Caco-2 (cell line): ENCODE measurements at places on chromosomes 6 and 20.
A peak's percentile ranks its signal among the peaks of the same experiment; 100 is the strongest.

DNA sequence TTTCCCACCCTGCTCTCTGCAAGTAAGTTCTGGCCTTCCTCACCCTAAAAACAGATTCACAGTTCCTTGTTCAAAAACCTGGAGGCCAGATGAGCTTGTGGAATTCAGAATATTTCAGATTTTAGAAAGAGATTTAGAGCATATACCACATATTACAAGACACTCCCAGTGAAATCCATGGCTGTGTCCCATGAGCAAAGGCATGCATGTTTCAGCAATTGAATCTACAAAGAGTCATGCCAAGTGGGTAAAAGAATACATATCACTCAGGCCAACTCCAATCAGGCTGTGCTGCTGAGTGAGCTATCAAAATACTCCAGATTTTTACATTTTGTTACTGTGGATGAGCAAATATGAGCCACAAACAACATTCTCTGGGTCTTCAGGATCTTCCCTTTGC is 10.2 kb upstream of the NEDD9 start:
- DNase-seq, result no peak

DNA sequence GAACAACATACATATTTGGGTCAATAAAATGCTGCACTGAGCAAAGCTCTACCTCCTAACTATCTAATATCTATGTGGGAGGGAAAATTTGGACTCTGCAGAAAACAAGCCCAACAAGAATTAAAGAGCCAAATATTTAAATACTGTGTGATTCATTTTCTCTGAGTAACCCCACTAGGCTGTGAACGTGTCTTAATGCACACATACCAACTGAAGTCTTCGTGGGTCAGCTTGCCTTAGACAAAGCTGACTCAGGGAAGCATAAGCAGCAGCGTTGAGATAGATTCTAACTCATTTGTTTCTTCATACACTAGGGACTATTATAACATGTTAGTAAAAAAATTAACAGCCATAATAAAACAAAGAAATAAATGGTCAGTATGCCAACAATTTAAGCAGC is 114.3 kb downstream of the GJA1 start:
- DNase-seq, result no peak

DNA sequence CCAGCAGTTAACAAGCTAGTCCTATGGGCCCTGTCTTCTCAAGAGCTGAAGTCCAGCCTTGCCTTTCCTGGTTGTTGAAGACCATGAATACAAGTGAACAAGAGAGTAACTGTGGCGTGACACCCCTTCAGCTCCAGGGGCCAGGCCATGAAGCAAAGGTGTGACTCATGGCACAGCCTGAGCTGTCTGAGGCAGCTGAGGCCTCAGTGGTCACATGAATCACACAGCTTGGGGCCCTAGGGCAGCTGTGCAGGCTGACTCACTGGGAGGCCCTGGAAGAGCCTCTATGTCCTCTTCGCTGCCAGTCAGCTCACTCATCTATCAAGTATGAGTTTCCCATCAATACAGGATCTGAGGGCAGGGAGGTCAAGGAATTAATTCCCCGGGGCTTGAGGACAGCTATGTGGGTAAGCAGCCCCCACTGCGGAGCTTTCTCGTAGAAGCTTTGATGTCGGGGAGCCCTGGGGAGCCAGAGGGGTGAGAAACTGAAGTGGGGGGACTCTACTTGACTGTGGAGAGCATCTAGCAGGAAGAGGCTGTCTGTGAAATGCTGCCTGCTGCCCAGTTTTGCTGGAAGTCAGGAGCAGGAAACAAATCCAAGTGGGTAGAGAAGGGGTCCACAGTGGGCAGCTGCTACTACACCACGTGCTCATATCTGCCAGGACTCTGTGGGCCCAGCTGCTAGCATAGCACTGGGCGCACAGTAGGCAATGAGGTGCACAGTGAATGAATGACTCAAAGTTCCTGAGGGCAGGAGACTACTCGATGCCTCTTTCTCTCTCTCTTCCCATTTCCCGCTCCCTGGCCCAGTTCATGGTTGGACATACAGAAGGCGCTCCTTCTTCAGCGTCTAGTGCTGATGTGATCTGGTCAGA is 13.7 kb upstream of the FAM83C start:
- DNase-seq, result peak; percentile 84

GRCh38 chr20:37229357-37229756 is 32.3 kb downstream of the GHRH start:
- peak; percentile 30 for DNase-seq

GRCh38 chr6:6901205-6901719 is 206.5 kb upstream of the RREB1 start:
- DNase-seq, result no peak

- no peak for DNase-seq
Observed at GRCh38 chr6:103344554-103345163, 1515.1 kb downstream of the HACE1 start.

GRCh38 chr6:155212616-155213380 is 51.0 kb upstream of the CLDN20 start:
- no peak for DNase-seq

- no peak for DNase-seq
Observed at GRCh38 chr20:18164356-18164755, 26.7 kb downstream of the KAT14 start.

- no peak for DNase-seq
Observed at GRCh38 chr6:113182370-113183141, 674.6 kb upstream of the MARCKS start.

- DNase-seq, result peak; percentile 53
Observed at GRCh38 chr20:12012241-12013222, 94.8 kb downstream of the BTBD3 start.
